A549 (cell line): ENCODE measurements at places on chromosomes 3 and 15. TPM values are rescaled to one million over a fixed set of nuclear protein-coding genes. Genes with fewer than 3 reads are reported as not detected.

Gene TP63
- 0.97 to 2.1 TPM (median 1.5 TPM) in 3 replicates for polyA plus RNA-seq

DNA sequence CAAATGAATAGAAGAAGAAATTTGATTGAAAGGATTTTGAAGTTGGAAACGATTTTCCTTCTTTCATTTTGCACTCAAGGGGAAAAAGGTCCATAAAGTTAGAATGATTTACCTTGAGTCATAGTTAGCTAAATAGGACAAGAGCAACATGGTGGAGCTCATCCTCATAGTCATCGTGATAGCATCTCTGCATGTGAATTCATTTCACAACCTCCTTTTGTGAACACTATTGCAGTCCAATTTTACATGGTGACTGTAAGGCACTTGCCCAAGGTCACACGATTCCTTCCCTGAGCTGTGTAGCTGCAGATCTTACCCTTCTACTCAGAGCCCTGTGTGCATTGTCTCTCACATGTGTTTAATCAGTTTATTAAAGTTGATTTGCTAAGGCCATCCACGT, 359.8 kb upstream of the C2CD4B start:
- no peak for DNase-seq

Gene HIGD2B
- polyA plus RNA-seq, result not detected in 3 replicates

DNA sequence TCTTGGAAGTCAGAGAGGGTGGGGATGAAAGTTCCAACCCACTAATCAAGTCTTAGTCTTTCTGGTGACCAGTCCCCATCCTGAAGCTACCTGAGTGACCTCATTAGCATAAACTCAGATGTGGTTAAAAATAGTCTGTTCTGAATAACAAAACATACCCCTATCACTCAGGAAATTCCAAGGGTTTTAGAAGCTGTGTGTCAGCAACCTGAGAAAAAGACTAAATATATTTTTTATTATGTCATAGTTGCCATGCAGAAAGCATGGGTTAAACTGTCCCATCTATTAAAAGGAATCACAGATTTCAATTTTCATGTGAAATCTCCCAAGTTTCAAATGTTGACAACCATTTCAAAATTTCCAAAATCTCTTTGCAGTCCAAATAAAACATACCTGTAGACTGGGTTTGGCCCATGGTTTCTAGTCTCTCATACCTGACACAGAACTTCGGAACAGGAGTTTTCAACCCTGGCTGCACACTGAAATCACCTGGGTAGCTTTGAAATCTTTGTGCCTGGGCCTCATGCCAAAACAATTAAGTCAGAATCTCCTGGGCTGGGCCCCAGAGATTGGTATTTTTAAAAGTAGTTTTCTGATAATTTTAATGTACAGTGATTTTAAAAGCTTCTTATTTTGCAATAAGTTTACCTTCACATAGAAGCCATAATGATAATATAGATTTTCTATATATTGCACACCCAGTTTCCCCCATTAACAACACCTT, 476.3 kb downstream of the RBMS3 start:
- no peak for DNase-seq

DNA sequence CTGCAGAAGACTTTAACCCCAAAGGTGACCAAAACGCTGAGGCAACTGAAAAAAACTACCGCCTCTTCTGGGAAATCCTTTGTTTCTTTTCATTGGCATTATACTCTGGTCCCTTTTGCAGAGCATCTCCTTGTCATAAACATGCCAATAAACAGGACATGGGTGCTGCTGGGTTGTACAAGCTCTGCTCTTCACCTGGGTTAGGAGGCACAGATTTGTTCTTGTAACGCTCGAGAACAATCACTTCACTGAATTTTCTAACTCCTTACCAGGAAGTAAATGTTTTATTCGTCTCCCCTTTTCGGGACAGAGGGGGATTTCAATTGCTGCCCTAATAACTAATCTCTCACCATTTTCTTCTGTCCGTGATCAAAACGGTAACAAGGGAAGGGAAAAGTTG, 1.3 kb downstream of the PLCH1 start:
- no peak for DNase-seq

DNA sequence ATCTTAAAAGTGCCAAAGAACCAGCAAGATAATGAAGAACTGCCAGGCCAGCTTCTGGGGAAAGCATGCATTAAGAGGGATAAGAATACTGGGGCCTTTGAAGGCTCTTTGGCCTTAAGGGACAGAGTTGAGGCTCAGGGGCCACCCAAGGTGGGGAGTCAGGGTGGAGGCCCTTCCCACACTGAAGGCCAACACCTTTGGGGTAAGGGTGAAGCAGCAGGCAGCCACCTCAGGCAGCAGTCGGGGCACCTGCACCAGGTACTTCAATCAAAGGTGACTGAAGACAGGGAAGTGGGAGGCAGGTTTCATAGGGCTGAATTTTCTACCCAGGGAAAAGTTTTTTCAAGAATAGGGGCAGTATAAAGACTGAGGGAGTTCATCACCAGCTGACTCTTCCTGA, 87.7 kb upstream of the KLF13 start:
- no peak for DNase-seq

DNA sequence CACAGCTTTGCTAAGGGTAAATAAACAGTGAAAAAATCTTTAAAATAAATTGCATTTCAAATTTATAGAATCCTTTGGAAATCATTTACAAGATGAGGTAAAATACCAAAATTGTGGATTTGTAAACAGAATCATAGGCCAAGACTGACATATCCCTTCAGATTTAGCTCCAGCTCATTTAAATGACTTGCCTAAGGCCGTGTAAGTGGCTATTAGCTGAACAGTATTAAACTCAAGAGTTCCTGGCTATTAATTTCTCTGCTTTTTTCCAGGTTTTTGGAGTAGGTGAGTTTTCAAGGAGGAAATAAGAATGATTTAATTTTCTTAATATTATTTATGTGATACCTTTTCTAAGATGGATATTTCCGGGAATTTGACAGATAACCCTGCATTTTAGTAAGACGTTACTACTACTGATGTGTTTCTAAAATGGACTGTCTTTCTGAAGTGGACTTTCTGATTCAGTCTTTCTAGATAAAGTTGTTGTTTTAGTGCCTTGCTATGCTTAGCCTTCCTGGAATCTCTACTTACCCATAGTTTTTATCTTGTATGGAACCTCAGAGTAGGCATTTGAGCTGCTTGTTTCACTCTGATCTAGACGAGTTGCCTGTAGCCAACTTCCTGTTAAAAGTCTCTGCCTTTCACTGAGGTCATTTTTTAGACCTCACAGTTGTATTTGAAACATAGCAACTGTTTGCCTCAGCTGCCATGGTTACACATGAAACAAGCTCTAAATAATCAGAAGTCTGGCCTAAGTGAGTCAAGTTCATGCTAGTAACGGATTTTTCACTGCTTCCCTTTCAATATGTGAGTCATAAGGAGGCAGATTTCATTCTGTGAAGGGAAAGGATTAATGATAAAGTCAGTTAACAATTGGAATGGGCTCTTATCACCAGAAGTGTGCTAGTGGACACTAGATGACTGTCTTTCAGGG, 127.0 kb downstream of the KLHL25 start:
- peak; percentile 95 for DNase-seq

Gene THOC7
- 71.7 to 81.3 TPM (median 73.4 TPM) in 3 replicates for polyA plus RNA-seq

- DNase-seq, result no peak
Observed at GRCh38 chr15:91992945-91993344, 139.4 kb downstream of the SLCO3A1 start.

DNA sequence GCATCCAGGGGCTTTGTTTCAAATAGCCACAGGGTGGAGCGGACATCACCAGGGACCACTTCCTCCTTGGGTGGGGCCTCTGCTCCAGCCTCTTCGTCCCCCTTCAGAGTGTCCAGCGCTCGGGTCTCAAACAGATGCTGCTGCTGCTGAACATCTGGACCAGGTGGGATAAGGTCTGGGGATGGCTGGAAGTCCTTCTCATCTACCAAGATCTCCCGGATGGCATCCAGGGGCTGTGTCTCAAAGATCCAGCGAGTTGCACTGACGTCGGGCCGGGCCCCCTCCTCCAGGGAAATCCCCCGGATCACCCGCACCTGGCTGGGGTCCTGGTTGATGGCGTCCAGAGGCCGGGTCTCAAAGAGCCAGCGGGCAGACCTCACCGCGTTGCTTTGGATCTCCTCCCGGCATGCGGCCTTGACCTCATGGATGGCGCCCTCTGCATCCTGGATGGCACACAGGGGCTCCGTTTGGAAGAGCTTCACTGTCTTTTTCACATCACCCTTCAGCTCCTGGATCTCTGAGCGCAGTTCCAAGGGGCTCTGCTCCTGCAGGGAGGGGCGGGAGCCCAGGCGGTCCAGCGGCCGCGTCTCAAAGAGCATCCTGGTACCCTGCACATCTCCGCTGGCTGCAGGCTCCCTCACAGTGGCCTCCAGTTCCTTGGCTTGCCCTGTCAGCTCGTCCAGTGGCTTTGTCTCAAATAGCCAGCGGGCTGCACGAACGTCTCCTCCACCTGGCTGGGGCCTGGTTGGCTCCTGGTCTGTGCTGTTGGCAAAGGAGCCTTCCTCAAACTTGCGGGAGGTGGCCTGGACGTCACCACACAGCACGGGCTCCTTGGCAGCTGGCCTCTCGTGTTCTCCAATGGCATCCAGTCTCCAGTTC, 3.9 kb downstream of the XIRP1 start:
- DNase-seq, result no peak

DNA sequence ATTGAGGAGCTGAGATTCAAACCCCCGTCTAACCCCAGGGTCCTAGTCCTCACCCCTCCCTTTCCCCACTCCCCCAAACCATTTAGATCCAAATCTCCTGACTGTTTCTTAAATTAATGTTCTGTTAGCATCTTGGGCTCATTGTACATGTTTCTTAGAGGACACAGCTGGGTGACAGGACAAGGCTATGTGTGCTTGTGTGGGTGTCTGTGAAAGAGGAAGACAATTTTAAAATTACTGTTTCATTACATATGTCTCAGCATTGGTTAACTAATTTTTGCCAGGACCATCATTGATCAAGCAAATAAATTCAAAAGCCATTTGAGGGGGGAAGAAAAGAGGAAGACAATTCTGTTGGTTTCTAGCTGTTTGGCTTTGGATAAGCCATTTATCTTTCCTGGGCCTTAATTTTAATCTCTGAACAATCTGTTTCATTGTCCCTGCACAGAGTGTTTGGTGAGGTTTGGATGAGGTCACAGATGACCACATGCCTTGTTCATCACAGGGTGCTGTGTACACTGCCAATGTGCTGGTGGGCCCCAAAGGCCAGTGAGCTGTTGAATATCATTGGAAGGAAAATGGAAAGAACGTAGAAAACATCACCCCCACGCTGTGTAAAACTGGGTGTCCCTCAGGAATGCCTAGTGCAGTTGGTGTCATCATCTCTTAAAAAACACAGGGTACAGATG, 51.9 kb downstream of the RPLP1 start:
- DNase-seq, result no peak

Gene SMAD3
- polyA plus RNA-seq, result 74.6 to 106 TPM (median 93.4 TPM) in 3 replicates

Gene TLNRD1
- 7.0 to 7.2 TPM (median 7.0 TPM) in 3 replicates for polyA plus RNA-seq

Gene LPCAT4
- 45.9 to 56.1 TPM (median 50.1 TPM) in 3 replicates for polyA plus RNA-seq

Gene CCR4
- not detected in 3 replicates for polyA plus RNA-seq

DNA sequence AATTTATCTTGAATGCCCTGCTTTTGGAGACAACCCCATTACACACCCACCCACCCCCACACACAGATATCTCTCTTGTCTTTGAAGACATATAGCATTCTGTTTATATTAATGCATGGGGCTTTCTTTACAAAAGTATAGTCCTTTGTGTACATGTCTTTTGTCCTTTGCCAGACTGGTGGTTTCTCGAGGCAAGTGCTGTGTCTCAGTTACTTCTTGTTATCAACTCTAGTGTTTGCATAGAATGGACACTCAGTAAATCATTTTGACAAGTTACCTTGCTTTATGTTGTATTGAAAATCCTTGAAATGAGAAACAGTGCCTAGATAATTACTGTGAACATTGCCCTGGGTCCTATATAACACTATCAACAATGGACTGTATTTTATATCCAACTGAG, 33.9 kb downstream of the KBTBD8 start:
- DNase-seq, result no peak
